ENCODE measurements at places on chromosomes 12 and 14.

DNA sequence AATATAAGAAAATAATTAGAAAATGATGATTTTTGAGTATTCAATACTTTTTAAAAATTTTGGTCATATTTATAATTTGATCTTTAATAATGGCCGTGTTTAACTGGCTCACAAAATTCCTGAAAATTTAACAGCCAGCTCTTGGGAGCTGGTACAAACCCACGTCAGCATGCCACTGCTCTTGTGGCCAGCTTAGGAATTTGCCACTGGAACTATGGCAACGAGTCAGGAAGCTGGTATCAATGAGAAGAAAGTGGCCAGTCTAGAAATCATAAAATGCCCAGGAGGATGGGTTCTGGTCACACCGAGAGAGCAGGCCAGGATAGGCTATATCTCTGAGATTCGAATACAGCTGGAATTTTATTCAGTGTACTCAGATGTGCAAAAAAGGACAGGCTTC is 72.2 kb upstream of the PLEKHG3 start:
- DNase-seq, result no peak

- DNase-seq, result no peak
Measured at GRCh38 chr12:117020536-117021220, 78.5 kb downstream of the TESC start.

DNA sequence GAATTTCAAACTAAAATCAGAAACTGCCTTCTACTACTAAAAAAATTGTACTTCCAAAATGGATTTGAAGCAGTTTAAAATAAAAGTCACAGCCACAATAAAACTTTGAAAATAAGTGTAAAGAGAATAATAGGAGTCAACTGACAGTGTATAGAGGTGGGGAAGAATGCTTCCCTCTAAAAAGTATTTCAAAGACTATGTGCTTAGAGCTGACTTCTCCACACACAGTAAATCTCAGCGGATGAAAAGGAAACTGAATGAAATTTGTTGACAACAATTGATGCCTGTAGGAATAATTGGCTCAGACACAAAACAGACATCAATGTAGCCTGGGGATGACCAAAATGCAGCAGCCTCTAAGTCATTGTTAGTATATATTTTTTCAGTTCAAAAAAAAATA is 7.9 kb downstream of the IGF1 start:
- no peak for DNase-seq

- no peak for DNase-seq
Measured at GRCh38 chr12:92096346-92097136, 49.1 kb downstream of the BTG1 start.

DNA sequence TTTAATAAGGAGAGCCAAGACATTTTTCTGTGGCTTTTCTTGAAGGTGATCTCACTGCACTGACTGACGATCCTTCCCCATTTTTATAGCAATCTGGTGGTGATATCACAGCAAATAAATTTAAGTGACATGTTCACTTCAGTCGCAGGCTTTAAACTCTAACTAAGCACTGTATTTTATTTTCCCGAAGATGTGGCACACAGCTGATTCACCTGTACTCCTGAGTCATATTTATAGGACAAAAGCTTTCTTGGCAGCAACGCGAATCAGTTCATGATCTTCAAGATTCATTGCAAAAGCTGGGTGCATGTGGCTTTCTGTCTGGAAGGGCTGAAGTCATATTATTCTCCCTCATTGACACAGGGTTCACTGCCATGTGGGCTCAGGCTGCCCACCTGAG is 79.8 kb upstream of the TUNAR start:
- DNase-seq, result no peak

GRCh38 chr14:21256539-21257393 is 12.5 kb downstream of the HNRNPC start:
- DNase-seq, result no peak

- DNase-seq, result no peak
Measured at GRCh38 chr14:50335989-50336824, 24.1 kb downstream of the DMAC2L start.

DNA sequence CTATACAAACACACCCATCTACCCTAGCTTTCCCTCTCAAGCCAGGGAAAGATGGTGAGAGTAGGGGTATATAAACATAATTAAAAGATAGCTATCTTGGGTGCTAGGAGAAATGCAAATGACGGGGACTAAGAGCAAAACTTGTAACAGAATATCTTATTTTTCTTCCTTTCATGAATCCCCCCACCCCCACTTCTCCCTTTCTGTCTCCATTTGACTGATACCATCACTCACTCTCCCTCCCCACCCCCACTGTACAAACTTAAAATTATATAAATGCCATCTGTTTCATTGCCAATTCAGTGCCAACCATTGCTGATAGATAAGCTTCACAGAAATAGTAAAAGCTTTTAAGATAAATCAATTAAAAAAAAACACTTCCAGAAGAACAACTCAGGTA is 268.6 kb downstream of the SLC6A15 start:
- no peak for DNase-seq

GRCh38 chr14:79395061-79395460 is 816.2 kb downstream of the DIO2 start:
- no peak for DNase-seq

All from stimulated activated CD4-positive, alpha-beta T cell treated with anti-CD3 and anti-CD28 coated beads, Interleukin-2, amount 100 ng/mL, for 24 hours (primary cell).